Lower lobe of right lung (tissue), 2 donors: ENCODE measurements at places on chromosomes 12 and 14. TPM values are rescaled to one million over a fixed set of nuclear protein-coding genes. Genes with fewer than 3 reads are reported as not detected.

GRCh38 chr14:71244341-71244740 lies 337.1 kb downstream of the PCNX1 start:
- no peak for DNase-seq

DNA sequence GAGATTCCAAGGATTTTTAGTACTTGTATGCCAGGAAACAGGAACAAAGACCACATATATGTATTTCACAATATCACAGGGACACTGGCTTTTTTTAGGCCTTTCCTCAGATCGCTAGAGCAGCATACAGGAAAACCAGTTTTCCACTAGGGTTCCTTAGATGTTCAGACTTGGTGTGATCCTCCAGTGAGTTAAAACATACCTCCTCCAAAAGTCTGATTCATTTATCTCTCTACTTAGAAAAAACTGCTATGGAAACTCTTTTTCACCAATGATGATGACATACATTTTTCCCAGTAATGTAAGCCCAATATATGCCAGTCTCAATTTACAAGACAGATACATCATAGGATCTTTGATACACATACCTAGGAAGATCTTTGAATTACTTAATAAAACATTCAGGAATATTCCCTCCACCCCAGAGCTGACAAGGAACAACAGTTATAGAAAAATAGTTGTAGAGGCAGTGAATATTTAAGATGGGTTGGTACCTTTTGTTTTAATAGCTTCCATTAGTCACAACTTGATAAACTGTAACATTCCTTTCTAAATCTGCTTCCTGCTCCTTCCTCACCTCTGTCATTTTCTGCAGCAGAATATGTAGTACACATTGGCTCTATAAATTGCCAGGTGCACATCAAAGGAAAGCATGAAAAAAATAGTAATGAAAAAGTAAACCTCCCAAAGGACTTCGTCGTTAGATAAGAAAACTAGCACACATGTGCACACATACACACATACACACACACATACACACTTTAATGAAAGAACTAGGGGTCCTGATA lies 27.5 kb downstream of the BCAT1 start:
- DNase-seq: no peak

DNA sequence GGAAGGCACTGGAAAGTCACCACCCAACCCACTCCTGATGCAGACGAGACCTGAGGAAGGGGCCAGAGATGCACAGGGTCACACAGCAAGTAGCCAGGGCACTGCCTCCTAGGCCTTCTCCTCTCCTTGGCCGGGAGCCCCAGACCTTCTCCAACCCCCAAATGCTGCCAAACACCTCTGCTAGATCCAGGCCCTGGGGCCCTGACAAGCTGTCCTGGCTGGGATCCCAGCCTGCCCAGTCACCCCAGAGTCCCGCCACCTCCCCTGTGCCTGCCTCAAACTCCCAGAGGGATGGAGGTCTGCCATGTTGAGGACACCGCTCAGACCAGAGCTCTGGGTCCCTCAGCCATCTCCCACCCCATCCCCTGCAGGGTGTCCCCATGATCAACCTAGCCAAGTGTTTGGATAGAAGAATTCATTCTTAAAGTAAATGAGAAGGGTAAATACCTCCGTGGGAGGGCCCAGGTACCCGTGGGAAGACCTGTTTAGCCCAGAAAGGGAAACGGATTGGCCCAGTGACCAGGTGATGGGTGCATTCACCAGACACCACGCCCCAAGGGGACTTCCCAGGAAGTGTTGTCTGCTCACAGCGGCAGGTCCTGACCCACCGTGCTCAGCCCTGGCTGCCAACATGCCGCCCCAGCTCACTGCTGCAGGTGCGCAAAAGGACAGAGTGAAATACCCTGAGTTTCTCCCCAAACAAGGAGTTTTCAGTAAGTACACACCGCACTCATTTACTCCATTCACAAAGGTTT lies 4.6 kb upstream of the DIO3 start:
- peak; percentile 35 for DNase-seq

- DNase-seq: no peak
These were observed 30.4 kb downstream of the NUAK1 start for GRCh38 chr12:106108185-106108835.

Gene HSP90B1
- total RNA-seq: 666 TPM
